ENCODE measurements at places on chromosomes 2 and 18.

DNA sequence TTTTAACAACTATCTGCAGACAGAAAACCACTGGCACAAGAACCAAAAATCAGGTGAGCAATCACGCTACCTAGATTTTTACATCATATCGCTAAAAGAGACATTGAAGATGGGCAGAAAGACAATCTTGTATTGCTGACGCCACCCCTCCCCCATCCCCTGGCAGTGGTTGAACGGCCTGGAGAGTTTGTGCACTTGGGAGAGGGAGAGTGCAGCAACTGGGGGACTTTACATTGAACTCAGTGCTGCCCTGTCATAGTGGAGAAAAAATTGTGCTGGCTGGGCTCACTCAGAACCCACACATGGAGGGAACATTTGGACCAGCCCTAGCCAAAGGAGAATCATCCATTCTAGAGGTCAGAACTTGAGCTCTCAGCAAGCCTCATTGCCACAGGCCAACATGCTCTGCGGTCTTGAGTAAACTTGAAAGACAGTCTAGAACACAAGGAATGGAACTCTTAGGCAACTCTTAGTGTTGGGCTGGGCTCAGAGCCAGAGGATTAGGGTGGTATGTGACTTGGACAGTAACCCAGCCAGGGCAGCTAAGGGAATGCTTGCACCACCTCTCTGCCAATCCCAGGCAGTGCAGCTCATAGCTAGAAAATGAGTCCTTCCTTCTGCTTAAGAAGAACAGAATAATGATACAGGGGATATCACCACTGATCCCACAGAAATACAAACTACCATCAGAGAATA lies 220.0 kb upstream of the CYP26B1 start:
- peak; percentile 85 for DNase-seq

DNA sequence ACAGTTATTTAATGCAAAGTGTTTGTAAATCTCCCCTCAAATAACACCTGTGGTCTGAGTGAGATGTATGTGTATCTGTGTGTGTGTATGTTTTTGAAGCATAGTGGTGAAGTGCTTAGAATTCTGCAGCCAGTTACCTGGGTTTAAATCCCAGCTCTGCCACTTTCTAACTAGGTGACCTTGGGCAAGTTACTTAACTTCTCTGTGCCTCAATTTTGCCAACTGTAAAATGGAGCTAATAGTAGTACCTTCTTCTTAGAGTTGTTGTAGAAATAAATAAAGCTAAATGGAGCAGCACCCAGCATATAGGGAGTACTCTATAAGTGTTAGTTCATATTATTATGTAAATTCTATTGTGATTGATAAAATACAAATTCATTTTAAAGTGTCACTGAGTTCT lies 48.9 kb downstream of the TGFA start:
- DNase-seq: no peak

DNA sequence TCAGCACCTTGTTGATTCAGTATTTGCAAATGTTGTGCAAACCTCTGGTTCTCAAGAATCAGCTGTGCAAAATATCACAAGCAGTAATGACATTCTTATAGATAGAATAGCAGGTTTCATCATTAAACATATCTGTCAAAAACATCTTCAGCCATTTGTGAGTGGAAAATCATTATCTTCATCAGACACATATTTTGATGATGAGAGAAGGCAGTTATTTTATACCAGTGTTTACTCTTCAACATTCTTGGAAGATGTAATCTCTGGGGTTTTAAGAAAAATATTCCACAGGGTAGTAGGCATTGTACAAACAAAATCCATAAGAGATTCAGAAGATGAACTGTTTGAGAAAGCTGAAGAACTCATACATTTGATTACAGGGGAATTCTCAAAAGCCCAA lies 64.3 kb downstream of the FSIP2 start:
- no peak for DNase-seq

- DNase-seq: no peak
Measured at GRCh38 chr2:75562513-75562864, 1.8 kb upstream of the EVA1A start.

GRCh38 chr2:143426296-143426695 lies 297.1 kb downstream of the ARHGAP15 start:
- peak; percentile 58 for DNase-seq
